ENCODE measurements at places on chromosomes 12 and 14.
A peak's percentile ranks its signal among the peaks of the same experiment; 100 is the strongest.

- no peak for DNase-seq
Measured at GRCh38 chr12:56387152-56387736, 24.6 kb upstream of the APOF start.

DNA sequence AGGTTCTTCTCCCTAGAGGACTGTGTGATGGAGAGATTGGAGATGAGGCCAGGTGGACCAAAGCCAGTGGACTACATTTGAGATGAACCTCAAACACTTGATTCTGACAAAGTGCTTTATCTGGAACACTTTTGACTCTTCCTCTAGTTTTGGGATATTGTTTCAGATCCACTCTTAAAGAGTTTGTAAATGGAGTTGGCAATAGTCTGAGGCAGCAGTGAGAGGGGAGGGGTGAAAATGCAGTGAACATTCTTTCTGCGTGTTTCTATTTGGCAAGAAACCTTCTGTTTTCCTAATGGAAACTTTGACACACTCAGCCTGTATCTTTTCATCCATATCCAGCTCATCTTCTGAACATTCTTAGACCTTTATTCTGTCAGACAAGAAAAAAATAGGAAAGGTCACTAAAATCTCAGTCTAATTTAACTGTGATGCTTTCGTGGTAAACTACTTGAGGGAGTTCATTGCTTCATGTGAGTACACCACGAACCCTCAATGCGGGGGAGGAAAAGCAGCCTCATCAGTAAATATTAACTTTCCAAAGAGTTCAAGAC is 57.4 kb upstream of the KCNJ8 start:
- DNase-seq: no peak

- peak; percentile 77 for DNase-seq
Measured at GRCh38 chr14:94295360-94296180, 2.5 kb upstream of the SERPINA10 start.

DNA sequence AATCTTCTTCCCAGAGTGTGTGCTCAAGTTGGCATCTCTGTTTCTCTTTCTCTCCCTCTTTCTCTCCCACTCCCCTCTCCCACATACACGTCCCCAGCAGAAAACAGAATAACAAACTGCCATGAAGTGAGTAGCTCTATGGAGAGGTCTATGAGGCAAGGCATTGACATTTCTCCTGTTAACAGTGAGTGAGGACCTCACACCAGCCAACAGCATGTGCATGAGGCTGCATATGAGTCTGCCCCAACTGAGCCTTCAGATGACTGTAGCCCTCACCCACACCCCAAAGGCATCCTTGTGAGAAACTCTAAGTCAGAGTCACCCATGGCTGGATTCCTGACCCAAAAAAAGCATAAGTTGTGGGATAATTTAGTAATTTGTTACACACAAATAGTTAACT is 50.4 kb downstream of the MAGOHB start:
- no peak for DNase-seq

GRCh38 chr12:132244724-132245295 is 84.6 kb downstream of the GALNT9 start:
- no peak for DNase-seq

GRCh38 chr12:68236421-68237059 is 10.9 kb upstream of the IL26 start:
- DNase-seq: no peak

DNA sequence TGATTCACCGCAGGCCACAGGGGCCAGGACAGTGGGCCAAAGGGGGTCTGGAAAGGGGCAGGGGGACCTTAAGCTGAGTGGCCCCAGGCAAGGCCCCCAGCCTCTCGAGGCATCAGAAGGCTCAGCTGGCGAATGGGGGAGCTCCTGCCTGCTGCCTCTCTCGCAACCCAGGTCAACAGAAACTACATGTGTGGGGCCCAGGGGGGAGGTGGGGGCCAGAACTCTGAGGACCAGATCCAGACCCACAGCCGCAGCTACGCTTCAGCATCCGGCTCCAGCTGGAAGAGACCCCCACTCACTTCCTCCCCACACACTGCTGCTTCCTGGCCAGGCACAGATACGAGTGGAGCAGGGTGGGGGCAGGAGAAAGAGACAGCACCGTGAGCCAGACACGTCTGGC is 46.5 kb downstream of the NCOR2 start:
- DNase-seq: no peak

DNA sequence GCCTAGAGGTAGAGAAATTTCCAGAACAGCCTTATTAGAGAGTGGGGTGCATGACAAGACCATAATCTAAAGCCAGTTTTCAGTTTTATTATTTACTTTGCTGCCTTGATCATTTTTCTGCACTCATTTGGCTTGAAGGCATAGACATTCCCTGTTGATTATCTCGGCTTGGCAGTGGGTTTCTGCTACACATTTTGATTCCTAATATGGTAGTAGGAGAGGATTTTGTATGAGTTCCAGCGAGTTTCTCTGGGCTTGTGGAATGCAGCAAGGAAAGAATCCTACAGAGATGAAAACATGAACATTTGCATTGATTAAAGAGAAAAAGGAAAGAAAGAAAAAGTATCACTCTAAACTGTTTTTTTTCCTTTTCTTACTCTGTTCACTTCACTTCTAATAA is 281.2 kb downstream of the PAWR start:
- DNase-seq: no peak

DNA sequence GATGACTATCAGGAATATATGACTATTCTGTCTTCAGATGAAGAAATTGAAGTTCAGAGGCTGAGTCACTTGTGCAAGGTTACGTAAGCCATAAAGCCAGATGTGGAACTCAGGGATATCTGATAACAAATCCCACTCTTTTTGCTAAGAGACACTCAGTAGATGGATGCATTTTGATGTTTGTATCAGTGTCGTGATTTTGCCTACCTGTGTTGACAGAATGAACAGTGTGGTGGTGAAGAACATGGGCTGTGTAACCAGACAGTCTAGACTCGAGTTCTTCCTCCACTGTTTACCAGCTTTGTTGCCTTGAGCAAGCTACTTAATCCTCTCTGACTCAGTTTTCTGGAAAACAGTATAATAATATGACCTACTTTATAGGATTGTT is 93.9 kb downstream of the DAAM1 start:
- DNase-seq: no peak
